HT1080 (cell line): ENCODE measurements at places on chromosomes 16 and 17.

GRCh38 chr17:17176341-17176740 lies 29.8 kb downstream of the PLD6 start:
- DNase-seq = no peak

GRCh38 chr17:77935121-77935571 lies 23.4 kb upstream of the TNRC6C start:
- no peak for DNase-seq

- no peak for DNase-seq
Measured at GRCh38 chr17:66751771-66752170, 83.1 kb upstream of the CACNG5 start.

DNA sequence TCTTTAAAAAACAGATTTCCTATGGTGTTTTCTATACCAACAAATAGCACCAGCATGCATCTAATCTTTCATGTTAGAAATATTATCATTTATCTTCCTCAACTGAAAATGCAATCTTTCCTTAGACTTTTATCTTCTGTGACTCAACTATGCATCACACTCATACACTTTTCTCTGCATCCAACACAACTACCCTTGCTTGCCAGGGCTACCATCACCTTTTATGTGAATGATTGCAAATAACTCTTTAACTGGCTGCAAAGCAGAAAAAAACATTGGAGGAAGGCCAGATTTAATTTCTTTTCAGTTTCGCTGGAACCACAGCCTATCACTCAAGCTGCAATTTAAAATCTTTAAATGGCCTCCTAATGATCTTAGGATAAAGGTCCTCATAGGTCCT lies 212.9 kb downstream of the CDH8 start:
- DNase-seq = no peak

GRCh38 chr16:508884-509736 lies 18.4 kb upstream of the CAPN15 start:
- DNase-seq = peak; percentile 23

DNA sequence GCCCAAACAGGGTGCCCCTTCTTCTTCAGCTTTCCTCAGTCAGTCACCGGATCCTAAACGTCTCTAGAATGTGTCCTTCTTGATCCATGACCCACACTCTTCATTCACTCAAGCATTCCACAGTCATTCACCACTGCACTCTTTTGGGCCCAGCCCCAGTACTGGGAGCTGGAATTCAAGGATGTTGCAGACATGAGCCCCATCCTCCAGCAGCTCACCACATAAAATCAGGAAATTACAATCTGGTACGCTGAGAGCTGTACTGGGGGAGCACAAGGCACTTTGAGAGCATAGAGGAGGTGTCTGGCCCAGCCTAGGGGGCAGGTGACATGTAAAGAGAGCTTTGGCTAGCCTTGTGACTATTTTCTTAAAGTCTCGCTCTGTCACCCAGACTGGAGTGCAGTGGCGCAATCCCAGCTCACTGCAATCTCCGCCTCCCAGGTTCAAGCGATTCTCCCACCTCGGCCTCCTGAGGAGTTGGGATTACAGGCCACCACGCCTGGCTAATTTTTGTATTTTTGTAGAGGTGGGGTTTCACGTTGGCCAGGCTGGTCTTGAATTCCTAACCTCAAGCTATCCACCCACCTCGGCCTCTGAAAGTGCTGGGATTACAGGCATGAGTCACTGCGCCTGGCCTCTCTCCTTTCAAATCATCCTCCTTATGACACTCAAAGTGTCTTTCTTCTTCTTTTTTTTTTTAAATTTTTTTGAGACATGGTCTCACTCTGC lies 18.7 kb downstream of the CES4A start:
- peak; percentile 71 for DNase-seq

- no peak for DNase-seq
Measured at GRCh38 chr17:48021934-48022333, 15.7 kb downstream of the COPZ2 start.

GRCh38 chr16:5326395-5326794 lies 228.8 kb upstream of the EEF2KMT start:
- no peak for DNase-seq

GRCh38 chr17:64406321-64407200 lies 15.9 kb upstream of the PECAM1 start:
- peak; percentile 28 for DNase-seq

DNA sequence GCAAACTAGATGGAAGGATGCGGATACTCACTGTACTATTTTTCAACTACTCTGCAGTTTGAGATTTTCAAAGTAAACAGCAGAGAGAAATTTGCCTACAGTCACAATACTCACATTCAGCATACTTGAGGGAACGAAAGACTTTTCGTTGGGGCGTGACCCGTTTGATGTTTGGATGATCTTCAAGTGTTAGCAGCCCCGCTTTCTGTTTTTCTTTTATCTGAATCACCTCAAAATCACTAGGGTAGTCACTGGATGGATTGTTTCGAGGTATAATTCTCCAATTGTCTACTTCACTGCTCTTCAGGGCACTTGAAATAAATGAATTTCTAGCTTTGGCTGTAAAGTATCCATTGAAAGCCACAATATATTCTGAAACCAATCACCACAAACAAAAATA lies 17.8 kb downstream of the MBTPS1 start:
- DNase-seq = no peak

- no peak for DNase-seq
Measured at GRCh38 chr17:41627316-41628072, 3.1 kb upstream of the KRT17 start.

DNA sequence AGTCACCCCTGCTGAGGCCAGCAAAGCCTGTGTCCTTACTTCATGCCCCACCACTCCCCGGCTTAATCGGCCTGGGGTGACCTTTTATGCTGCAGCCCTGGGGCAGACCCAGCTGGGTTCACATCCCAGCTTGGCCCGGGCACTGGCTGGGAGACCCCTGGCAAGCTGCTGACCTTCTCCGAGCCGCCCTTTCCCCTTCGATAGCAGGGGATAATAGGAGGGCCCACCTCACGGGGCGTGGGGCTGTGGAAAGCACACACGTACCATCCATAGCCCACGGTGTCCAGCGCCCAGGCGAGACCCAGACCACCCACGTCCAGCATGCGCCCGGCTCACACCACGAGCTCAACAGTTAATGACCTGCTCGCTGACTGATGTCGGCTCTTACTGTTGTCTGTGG lies 26.8 kb downstream of the TBC1D16 start:
- no peak for DNase-seq

DNA sequence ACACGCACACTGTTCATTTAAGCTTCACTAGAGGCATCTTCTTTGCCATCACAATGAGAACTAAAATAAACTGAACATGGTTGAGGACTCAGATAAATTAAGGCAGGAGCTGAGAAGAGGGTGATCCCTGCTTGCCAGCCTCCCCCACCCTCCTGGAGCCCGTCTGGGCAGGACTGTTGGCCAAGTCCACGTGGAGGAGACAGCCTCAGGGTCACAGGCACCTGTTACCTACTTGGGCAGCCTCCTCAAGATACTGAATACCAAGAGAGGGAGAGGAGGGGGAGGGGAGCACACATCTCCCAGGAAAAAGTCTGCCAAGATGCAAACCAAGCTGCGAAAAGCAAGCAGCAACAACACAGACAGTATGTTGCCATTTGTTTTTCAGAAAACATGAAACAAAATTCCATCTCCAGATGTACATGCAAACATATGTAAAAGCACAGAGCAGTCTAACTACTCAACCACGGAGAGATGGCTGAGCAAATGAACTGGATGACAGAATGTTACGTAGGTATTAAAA lies 67.4 kb downstream of the SLC39A11 start:
- DNase-seq = no peak

DNA sequence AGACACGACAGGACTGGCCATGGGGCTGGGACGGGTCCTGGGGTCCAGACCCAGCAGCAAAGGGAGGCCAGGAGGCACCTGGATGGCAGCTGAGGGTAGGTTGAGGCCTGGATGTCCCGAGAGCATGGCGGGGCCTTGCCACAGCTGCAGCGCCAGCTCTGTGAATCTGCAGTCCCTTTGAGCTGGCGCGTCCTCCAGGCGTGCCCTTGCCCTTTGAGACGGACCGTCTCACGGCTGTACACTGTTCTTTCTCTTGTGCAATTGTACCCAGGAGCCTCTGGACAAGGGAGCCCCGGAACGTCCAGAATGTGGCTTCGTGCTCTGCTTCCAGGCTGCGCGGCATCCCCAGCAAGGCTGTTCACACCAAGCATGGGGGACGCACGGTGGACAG lies 69.5 kb upstream of the CIBAR2 start:
- DNase-seq = no peak

DNA sequence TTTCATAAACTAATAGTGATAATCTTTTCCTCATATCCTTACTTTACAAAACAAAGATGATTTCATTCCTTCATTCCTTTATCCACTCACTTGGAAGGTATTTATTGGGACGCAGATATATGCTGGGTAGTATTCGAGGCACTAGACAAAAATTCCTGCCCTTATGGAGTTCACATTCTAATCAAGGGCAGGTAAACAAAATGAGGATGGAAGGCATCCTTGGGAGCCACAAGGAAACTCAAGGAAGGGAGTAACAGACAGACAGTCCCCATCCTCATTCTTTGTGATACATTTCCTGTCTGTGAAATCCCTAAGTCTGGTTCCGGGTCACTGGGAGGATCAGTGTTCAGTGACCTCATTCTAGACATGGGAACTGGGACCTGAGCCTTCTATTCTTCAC lies 45.2 kb downstream of the SLC6A2 start:
- DNase-seq = no peak

DNA sequence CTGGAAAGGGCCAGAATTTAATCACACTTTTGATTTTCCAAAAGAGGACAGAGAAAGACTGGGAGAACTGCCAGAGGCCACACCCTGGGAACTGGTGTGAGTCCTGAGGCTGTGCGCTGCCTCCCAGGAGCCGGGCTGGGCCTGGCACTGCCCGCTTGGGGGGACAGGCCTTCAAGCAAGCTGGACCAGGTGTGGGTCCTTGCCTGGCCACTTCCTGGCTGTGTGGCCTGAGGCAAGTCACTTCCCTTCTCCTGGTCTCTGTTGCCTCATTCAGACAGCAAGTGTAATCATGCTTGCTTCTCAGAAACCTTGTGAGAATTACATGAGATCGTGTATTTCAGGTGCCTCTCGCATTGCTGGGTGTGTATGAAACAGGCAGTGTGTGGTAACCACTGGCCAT lies 143.0 kb downstream of the SNX29 start:
- DNase-seq = no peak

DNA sequence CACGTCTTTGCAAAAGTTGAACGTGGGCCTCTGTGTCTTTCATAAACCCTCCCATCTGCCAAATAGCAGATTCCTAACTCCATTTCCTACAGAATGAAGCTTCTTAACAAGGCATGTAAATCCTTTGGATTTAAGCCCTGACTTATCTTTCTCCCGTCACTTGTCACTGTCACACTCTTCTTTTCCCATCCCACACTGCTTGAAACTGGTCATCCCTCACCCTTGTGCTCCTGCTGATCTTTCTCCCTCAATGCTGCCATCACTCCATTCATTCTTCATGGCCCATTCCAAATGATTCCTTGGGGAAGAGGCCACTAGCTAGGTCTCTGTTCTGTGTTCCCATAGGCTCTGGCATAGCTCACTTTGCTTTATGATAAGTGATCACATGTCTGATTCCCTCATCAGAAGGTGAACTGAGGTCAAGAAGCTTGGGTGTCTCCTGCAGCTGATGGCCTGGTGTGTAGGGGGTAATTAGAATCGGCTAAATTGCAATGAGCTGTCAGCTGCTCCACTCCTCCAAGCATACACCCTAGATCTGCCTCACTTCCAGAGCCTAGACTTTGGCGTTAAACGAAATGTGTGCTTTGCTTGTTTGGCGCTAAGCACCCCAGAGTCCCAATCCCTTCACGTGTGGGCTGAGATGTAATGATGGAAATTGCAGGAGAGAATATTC lies 61.7 kb downstream of the PECAM1 start:
- no peak for DNase-seq

- DNase-seq = peak; percentile 6
Measured at GRCh38 chr16:54347961-54348360, 61.4 kb upstream of the IRX3 start.

DNA sequence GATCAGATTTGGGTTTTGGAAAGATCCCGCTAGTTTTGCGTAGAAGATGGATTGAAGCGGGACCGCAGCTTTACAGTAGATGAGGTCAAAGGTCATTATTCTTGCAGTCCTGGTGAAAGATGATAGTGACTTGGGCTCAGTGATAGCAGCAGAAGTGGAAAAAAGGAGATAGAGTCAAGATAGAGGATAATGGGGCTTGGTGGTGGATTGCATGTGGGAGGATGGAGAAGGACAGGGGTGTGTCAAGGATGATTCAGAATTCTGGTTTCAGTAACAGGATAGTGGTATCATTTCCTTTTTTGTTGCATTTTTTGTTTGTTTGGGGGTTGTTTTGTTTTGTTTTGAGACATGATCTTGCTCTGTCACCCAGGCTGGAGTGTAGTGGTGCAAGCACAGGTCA lies 28.7 kb downstream of the CHD9NB start:
- no peak for DNase-seq

DNA sequence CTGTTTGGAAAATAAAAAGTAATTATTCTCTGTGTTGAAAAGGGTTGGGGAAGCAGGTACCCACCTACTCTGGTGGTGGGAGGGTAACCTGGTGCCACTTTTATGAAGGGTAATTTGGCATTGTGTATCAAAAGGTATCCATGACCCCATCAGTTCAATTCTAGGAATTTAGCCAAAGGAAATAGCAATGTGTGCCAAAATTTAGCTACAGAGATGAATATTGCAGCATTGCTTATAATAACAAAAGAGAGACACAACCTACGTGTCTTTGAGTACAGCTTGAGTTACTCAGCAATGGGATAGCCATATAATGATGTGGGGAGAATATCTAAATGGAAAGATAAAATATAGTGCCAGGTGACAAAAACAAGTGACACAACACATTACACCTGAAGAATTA lies 170.7 kb downstream of the NTN1 start:
- DNase-seq = no peak

GRCh38 chr16:30447512-30448226 lies 2.0 kb upstream of the SEPHS2 start:
- no peak for DNase-seq

- no peak for DNase-seq
Measured at GRCh38 chr17:75271955-75272847, 1.2 kb upstream of the MIF4GD start.

- DNase-seq = no peak
Measured at GRCh38 chr17:37146086-37147064, 197.6 kb downstream of the AATF start.

DNA sequence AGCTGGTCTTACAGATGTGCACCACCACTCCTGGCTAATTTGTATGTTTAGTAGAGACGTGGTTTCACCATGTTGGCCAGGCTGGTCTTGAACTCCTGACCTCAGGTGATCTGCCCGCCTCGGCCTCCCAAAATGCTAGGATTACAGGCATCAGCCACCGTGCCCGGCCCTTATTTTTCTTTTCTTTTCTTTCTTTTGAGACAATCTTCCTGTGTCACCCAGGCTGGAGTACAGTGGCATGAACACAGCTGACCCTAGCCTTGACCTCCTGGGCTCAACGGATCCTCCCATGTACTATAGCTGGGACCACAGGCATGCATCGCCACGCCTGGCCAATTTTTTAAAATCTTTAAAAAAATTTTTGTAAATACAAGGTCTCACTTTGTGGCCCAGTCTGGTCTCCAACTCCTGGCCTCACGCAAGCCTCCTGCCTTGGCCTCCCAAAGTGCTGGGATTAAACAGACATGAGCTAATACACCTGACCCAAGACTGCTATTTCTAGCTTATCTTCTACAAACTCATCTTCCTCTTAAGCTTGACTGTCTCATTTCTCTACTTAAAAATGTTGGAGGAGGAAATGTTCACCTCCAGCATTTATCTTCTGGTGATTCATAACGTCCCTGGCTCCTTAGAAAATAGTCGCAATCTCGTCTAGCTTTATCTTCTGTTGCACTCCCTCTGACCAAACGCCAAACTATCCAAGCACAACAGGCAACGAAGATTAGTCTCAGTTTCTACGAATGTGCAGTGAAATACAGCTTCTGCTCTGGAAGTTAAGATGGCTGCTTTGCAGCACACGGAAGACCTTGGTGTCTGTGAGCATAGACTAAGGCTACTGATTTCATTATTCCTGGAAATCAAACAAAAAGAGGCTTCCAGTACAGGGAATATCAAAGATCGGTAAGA lies 8.2 kb upstream of the TMEM94 start:
- no peak for DNase-seq
